ENCODE measurements at places on chromosomes 6 and 20. TPM values are rescaled to one million over a fixed set of nuclear protein-coding genes. Genes with fewer than 3 reads are reported as not detected.

DNA sequence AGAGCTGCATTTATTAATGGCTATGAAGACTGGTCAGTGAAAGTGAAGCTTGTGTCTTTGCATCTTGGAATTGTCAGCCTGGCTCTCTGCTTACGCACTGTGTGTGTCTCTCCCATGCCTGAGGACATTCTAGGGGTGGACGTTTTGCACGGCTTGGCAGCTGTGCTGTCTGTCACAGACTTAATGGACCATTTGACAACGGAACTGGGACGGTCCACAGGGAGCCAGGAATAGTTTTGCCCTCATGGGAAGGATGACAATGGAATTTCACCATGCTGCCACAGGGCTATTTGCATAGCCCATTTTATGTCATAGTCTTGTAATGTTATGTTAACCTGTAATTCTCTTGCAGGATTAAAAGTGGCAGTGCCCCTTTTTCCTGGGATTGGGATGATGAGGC is 44.7 kb downstream of the OR2B6 start:
- H3K27me3 ChIP-seq: peaks cover 11% of the 10 kb centered on the region
- H3K4me3 ChIP-seq: no peak overlapping the region
- H3K4me1 ChIP-seq: peaks cover 18% of the 10 kb centered on the region
- H3K36me3 ChIP-seq: no peaks in the 10 kb centered on the region

GRCh38 chr6:109397020-109397419 is 14.8 kb upstream of the CD164 start:
- no peak for DNase-seq
- H3K4me1 ChIP-seq: no peaks in the 10 kb centered on the region
- H3K27me3 ChIP-seq: no peaks in the 10 kb centered on the region
- no peak overlapping the region for H3K27ac ChIP-seq
- no peak overlapping the region for H3K4me3 ChIP-seq

- no peaks in the 10 kb centered on the region for H3K36me3 ChIP-seq
- no peak overlapping the region for H3K27ac ChIP-seq
- no peak for DNase-seq
- no peaks in the 10 kb centered on the region for H3K27me3 ChIP-seq
- H3K4me3 ChIP-seq: no peak overlapping the region
- peaks cover 14% of the 10 kb centered on the region for H3K4me1 ChIP-seq
Observed at GRCh38 chr6:104519566-104519965, 340.2 kb downstream of the HACE1 start.

DNA sequence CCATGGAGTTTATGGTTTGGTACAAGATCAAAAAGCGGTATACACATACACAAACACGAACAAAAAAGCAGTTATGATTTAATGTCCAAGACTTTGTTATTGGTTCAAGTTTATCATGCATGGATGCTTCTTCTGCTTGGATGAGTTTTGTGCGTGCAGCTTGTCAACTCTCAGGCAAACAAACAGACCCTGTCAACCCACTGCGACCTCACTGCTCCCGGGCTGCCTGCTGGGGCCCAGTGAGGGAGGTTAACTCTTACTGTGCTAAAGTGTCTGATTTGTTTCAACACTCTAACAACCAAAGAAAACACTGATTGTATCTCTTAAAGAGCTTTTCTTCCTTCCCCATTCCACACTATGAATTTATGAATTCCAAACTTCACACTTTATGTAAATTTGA is 26.8 kb upstream of the DDR1 start:
- H3K27me3 ChIP-seq: no peaks in the 10 kb centered on the region
- H3K4me3 ChIP-seq: no peak overlapping the region
- H3K4me1 ChIP-seq: peaks cover 28% of the 10 kb centered on the region
- DNase-seq: no peak

DNA sequence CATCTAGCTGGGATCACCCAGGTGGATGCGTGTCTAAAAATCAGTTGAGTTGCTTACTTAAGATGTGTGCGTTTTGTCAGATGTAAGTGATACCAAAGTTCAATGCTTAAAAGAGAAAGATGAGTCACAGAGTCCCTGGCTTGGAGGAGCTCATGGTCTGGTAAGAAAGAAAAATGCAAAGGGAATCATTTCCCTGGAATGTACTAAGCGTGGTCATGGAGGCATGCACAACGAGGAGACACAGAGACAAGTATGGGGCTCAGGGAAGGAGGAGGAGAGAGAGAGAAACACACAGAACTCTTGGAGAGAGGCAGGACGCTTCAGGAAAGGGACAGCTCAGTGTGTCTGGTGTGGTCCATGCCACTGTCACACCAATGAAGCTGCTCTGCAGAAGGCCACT is 186.9 kb upstream of the GMDS start:
- H3K4me1 ChIP-seq: peaks cover 37% of the 10 kb centered on the region
- H3K27ac ChIP-seq: peak overlapping the region; percentile 62
- H3K36me3 ChIP-seq: no peaks in the 10 kb centered on the region
- no peaks in the 10 kb centered on the region for H3K27me3 ChIP-seq

- H3K27ac ChIP-seq: no peak overlapping the region
- H3K4me1 ChIP-seq: peaks cover 4% of the 10 kb centered on the region
- no peak overlapping the region for H3K4me3 ChIP-seq
- DNase-seq: no peak
Observed at GRCh38 chr6:9914951-9915350, 499.9 kb downstream of the TFAP2A start.

- H3K36me3 ChIP-seq: no peaks in the 10 kb centered on the region
- no peak for DNase-seq
- no peaks in the 10 kb centered on the region for H3K4me1 ChIP-seq
- H3K4me3 ChIP-seq: no peak overlapping the region
- no peak overlapping the region for H3K27ac ChIP-seq
Observed at GRCh38 chr20:38812709-38813573, 7.4 kb downstream of the PPP1R16B start.

GRCh38 chr6:30061858-30062458 is 893 bp downstream of the POLR1H start:
- DNase-seq: no peak
- peaks cover 7% of the 10 kb centered on the region for H3K36me3 ChIP-seq
- H3K4me3 ChIP-seq: peak overlapping the region; percentile 99
- peaks cover 33% of the 10 kb centered on the region for H3K4me1 ChIP-seq
- H3K27me3 ChIP-seq: no peaks in the 10 kb centered on the region

GRCh38 chr6:72464791-72465691 is 156.8 kb upstream of the KCNQ5 start:
- H3K4me1 ChIP-seq: no peaks in the 10 kb centered on the region
- H3K27me3 ChIP-seq: no peaks in the 10 kb centered on the region
- no peak overlapping the region for H3K4me3 ChIP-seq
- no peak overlapping the region for H3K27ac ChIP-seq
- DNase-seq: no peak

DNA sequence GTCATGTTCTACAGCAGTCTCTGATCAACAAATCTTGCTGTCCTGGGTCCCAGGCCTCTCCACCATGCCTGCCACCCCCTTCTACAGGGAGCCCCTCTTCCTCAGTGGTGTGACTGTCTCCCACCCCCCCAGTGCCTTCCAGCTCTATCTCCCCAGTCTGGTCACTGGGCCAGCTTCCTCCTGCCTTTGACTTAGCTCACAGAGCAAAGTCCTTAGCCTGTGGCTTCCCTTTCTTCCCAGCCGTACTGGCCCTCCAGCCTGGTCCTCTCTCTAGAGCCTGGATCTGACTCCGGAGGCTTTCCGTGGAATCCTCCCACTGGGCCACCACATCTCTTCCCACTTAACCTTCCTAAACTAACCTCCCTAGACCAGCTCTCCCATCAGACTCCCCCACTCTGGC is 17.0 kb downstream of the MAPK13 start:
- no peak overlapping the region for H3K27ac ChIP-seq
- H3K4me3 ChIP-seq: no peak overlapping the region
- no peaks in the 10 kb centered on the region for H3K4me1 ChIP-seq
- H3K27me3 ChIP-seq: no peaks in the 10 kb centered on the region

DNA sequence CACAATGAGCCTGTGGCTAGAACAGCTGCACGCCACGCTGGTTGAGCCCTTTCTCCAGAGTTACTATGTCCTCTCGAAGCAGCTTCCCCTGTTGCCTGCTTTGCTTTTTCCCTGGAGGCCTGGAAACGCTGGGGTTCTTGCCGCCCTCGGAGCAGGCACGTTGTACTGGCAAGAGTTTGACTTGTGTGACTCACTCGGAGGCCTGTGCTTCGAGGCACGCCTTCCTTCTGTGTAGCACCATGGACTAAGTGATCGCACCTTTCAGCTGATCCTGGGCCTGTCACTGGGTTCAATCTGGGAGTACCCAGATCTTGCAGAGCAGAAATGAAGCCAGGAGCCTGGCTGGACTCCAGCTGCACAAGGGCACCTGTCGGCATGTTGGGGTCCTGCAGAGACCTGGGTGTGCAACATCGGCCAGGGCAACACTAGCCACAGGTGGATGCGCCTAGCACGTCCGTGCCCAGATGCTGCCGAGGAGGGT is 5.2 kb downstream of the INSM1 start:
- no peak overlapping the region for H3K4me3 ChIP-seq
- peaks cover 6% of the 10 kb centered on the region for H3K4me1 ChIP-seq
- no peak overlapping the region for H3K27ac ChIP-seq
- H3K36me3 ChIP-seq: no peaks in the 10 kb centered on the region
- H3K27me3 ChIP-seq: peaks cover 76% of the 10 kb centered on the region
- DNase-seq: no peak

DNA sequence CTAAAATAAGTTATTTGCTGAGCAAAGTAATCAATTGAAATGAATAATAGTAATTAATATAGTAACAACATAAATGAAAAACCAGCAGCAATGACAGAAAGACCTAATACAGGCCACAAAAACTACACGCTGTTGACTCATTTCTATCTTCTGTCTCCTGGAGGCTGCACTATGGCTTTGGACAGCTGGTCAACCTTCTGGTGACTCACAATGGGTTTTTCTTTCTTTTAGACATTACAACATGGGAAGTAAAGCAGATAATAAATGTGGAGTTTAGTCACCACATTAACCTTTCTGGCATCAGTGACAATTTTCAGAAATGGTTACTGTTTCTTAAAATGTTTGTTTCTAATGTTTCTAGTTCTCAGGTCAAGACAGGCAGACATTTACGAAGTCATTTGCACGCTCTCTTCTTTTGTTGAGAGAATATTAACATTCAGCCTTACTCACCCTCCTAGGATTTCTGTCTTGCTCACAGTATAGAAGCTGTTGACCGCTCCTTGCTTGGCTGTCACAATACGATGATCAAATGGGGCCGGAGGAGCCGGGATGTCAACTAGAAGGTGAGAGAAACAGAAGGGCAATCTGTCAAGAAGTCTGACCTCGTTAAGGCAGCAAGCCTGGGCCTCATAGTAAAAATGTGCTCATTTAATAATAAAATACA is 62.2 kb downstream of the MYLK4 start:
- no peaks in the 10 kb centered on the region for H3K36me3 ChIP-seq
- no peak overlapping the region for H3K27ac ChIP-seq
- H3K27me3 ChIP-seq: peaks cover 3% of the 10 kb centered on the region
- no peak overlapping the region for H3K4me3 ChIP-seq
- DNase-seq: no peak
- H3K4me1 ChIP-seq: peaks cover 11% of the 10 kb centered on the region

DNA sequence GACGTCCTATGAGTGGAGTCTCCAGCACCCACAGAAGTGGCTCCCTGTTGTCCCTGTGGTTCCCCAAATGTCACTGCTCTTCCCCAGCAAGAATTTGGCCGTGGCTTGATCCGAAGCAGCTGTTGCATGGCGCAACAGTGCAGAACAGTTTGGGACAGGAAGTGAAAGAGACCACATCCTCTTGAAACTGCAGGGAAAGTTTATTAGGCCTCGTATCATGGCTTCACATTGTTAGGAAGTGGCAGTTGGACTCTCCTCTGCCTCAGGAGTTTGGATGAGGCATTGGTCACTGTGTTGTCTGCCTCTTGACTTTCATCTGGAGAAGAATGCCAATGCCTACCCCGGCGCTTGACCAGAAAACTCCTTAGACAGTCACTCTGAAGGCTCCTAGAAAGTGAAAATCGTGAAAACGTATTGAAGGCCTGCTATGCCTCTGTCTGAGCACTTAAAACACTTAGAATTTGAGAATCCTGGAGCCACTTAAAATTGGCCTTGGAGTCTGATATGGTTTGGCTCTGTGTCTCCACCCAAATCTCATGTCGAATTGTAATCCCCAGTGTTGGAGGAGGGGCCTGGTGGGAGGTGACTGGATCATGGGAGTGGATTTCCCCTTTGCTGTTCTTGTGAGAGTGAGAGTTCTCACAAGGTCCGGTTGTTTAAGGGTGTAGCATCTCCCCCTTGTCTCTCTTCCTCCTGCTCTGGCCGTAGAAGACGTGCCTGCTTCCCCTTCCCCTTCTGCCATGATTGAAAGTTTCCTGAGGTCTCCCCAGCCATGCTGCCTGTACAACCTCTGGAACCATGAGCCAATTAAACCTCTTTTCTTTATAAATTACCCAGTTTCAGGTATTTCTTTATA is 334.9 kb upstream of the JARID2 start:
- no peaks in the 10 kb centered on the region for H3K4me1 ChIP-seq
- no peaks in the 10 kb centered on the region for H3K36me3 ChIP-seq
- no peak overlapping the region for H3K4me3 ChIP-seq

- no peaks in the 10 kb centered on the region for H3K4me1 ChIP-seq
- H3K27ac ChIP-seq: no peak overlapping the region
- no peak for DNase-seq
- no peaks in the 10 kb centered on the region for H3K27me3 ChIP-seq
- H3K36me3 ChIP-seq: no peaks in the 10 kb centered on the region
- no peak overlapping the region for H3K4me3 ChIP-seq
Observed at GRCh38 chr20:46618316-46619100, 32.8 kb downstream of the SLC13A3 start.

DNA sequence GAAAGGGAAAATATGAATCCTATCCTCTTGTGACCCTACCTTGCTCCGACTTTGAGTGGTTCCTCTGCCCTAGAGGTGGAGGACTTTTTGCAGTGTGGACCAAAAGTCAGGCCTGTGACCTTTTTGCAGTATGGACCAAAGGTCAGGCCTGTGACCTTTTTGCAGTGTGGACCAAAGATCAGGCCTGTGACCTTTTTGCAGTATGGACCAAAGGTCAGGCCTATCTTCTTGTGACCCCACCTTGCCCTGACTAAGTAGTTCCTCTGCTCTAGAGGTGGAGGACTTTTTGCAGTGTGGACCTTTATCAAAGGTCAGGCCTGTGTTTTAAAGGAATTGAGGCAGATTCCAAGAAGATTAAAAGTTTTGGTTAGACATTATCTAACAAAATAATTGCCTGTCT is 10.9 kb upstream of the ERVFRD-1 start:
- H3K27me3 ChIP-seq: no peaks in the 10 kb centered on the region
- no peak overlapping the region for H3K27ac ChIP-seq
- no peak for DNase-seq
- H3K4me3 ChIP-seq: no peak overlapping the region

DNA sequence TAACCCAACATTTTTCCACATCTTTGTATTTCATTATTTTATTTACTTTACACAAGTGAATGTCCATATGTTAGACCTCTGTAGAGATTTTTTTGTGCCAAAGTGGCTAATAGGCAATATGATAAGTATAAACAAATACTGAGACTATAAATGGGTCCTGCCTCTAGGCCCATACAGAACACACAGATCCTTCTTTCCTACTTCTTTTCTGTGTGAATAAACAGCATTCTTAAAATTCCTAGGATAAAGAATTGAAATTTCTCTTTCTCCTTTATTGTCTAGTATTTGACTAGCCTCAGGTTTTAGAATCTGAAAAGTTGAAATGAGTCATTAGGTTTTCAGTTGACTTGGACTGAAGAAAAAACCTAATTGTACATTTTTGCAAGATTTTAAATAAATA is 46.3 kb upstream of the HS3ST5 start:
- no peaks in the 10 kb centered on the region for H3K27me3 ChIP-seq
- no peaks in the 10 kb centered on the region for H3K4me1 ChIP-seq
- no peaks in the 10 kb centered on the region for H3K36me3 ChIP-seq

Gene OPN5
- 4.6 TPM for total RNA-seq

Gene GMPR
- total RNA-seq: 3.8 TPM

Gene POU5F1
- total RNA-seq: not detected

Gene HLA-A
- total RNA-seq: 183 TPM

Gene PRDM13
- not detected for total RNA-seq

Gene SLC26A8
- total RNA-seq: not detected

Gene TMEM151B
- total RNA-seq: 0.52 TPM

Gene BANF2
- not detected for total RNA-seq

Gene OR2J3
- not detected for total RNA-seq

Gene PNISR
- total RNA-seq: 86.7 TPM
